ENCODE measurements at places on chromosomes 12 and 14.

GRCh38 chr14:82710267-82710841, 1176.7 kb upstream of the SEL1L start:
- DNase-seq = no peak

GRCh38 chr12:28167981-28168485, 22.2 kb upstream of the CCDC91 start:
- DNase-seq = no peak

DNA sequence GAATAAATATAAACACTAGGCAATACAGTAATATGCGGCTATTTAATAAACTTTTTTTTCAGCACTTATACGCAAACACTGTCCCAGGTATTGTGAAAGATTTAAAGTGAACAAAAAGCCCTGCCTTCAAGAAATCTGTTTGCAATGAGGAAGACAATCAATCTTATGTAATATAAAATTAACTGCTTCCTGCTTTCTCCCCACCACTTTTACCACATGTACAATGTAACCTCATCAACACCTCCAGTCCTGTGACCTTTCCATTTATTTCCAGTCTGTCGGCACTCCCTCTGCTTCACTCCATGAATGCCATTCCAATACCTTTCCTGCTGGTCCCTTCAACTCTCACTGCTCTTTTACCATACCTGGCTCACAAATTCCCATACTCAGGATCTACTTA, 10.5 kb downstream of the SNX6 start:
- DNase-seq = no peak

GRCh38 chr12:98374007-98374406, 141.4 kb upstream of the TMPO start:
- DNase-seq = no peak

DNA sequence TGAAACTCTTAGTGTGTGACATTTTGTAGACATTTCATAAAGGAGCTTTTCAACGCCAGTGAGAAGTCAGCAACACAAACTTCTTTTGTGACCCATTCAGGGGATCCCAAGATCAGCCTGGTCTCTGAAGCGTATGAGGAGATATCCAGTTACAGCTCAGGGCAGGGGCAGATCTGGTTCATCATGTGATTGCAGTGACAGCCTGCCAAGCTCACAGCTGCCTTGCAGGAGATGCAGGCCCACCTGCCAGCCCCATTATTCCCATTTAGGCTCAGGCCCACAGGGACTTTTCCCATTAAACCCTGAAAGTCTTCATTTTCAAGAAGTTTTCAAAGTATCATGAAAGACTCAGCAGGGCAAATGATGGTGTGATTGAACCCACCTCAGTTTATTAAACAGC, 38.3 kb downstream of the SRGAP1 start:
- no peak for DNase-seq

DNA sequence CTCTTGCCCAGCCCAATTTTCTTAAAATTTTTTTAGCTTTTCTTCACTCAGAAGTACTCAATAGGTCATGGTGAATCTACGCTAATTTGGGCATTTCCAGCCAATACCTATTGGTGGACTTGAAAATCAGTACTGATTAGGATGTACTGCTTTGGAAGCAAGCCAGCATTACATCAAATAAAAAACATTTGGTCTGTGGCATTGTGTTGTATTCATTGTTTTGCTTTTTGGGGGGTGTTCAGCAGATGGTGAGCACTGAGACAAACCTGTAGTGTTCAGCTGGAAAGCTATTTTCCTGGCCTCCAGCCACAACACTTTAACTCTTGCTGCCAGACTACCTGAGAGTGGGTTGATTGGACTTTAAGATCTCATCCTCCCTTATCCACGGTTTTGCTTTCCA, 4.0 kb downstream of the MAPKAPK5 start:
- peak; percentile 15 for DNase-seq

- DNase-seq = no peak
Observed at GRCh38 chr12:8890313-8891085, 23.8 kb upstream of the PHC1 start.

GRCh38 chr12:63844391-63845341, at the start of gene SRGAP1:
Gene SRGAP1, plus strand, starts transcription at chr12:63844700. Its CDS starts 117 bp downstream, at chr12:63844817.
- DNase-seq = peak; percentile 66

- no peak for DNase-seq
Observed at GRCh38 chr12:51199366-51199945, 18.4 kb downstream of the POU6F1 start.

DNA sequence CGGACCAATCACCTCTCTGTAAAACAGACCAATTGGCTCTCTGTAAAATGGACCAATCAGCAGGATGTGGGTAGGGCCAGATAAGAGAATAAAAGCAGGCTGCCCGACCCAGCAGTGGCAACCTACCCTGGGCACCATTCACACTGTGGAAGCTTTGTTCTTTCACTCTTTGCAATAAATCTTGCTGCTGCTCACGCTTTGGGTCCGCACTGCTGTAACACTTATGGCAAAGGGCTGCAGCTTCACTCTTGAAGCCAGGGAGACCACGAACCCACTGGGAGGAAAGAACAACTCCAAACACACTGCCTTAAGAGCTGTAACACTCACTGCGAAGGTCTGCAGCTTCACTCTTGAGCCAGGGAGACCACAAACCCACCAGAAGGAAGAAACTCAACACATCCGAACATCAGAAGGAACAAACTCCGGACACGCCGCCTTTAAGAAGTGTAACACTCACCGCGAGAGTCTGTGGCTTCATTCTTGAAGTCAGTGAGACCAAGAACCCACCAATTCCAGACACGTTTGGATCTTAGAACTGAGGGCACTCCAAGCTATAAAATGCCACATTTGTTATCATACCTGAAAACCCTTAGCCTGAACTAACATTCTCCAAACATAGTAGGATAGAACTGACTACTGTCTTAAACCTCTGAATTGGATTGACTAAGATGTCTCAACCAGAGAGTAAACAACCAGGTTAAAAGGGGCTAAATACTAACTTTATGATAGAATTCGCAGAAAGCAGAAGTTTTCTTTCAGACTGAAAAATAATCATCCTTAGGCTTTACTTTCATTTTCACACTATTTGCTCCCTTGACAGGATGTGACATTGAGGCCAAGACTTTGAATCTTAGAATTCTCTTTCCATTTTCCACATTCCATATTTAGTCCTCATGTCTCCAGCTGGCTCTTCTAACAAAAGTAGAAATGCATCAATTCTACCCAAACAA, 33.6 kb downstream of the CDKL1 start:
- DNase-seq = no peak

- no peak for DNase-seq
Observed at GRCh38 chr14:76827696-76828296, 1.6 kb downstream of the LRRC74A start.

DNA sequence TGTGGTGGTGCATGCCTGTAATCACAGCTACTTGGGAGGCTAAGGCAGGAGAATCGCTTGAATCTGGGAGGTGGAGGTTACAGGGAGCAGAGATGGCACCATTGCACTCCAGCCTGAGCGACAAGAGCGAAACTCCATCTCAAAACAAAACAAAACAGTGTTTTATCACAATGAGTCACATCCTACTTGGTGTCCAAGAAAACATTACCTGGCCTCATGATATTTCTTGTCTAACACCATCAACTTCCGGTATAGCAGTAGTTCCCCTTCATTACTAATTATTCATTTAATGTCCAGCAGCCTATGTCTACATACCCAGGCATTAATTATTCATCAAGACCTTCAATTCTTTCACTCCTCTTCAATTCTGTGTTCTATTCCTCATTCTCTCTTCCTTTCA, 115.5 kb downstream of the CCDC59 start:
- DNase-seq = no peak

GRCh38 chr14:54026671-54027070, 70.0 kb upstream of the BMP4 start:
- no peak for DNase-seq

DNA sequence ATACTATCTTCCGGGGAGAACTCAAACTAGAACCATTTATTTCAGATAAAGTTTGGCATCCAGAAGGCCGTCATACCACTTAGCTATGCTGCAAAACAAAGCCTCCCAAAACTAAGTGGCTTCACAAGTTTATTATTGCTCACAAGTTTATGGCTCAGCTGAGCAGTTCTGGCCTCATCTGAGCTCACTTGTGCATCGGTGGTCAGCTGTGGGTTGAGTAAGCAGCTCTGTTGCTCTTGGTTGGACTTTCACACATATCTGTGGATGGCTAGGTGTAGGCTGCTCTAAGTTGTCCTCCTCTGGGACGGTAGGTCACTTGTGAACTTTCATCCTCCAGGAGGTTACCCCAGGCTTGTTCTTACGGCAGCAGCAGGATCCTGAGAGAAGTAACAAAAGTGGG, 162.7 kb downstream of the BTG1 start:
- DNase-seq = no peak

GRCh38 chr12:68393417-68393816, 61.3 kb upstream of the MDM1 start:
- DNase-seq = no peak

DNA sequence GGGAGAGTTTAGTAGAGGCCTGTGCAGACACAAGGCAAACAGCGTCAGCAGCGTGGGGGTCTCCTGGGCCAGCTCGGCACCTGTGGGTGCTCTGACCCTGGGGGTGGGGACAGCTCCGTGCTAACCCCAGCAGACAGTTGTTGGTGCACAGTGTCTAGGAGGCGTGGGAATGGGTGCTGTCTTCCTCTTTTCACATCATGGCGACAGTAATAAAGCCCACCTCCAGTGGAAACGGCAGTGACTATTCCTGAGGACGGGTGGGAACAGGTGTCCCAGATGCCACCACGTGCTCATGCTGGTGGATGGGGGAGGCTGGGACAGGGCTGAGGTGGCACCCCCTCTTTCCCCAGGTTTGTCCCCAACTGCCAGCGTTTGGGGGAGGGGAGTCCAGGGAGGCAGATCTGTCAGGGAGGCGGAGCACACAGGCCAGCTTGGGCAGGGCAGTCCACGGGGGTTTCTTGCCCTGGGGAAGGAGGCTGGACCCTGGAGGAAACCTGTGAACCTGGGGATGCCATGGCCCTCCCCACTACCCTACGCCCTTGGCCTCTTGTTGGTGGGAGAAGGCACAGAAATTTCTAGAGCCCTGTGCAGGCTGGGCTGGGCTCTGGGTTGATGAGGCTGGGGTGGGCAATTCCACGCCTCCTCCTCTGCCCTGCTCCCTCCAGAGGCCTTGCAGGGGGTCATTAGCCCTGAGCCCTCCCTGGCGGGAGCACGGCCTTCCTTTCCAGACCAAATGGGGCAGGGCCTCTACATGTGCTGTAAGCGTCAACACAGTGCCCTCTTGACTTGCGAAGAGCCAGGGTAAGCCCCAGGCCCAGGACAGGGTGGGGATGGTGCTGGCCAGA, 3.8 kb downstream of the ZBTB42 start:
- DNase-seq = no peak

DNA sequence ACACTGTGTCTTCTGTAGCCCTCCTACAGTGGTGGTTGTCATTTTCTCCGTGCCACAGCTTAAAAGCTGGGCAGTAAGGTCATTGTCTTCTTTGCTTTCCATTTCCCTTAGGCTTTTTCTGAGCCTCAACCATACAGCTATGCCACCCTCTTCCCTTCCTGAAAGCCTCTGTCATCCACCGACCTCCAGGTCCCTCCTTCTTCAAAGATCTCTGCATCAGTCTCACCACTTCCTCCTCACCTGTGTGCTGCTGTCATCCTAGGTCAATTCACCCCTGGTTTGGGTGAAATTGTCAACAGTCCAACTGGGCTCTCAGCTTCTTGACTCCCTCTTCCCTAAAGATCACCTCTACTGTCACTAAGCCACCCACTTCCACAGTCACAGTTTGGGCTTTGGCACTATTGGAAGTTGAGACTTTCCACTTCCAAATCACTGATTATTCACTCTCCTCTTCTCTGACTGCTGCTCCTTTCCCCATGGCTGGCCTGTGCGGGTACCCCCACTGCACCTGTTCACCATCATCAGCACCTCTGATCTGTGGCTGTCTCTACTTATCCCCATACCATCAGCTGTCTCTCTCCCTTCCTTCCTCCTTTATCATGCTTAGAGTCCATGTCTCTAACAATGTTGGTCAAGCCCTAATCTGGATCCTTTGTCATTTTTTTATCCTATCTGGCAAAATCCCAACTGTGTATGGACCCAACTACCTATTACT, 15.5 kb upstream of the TSPAN9 start:
- no peak for DNase-seq

DNA sequence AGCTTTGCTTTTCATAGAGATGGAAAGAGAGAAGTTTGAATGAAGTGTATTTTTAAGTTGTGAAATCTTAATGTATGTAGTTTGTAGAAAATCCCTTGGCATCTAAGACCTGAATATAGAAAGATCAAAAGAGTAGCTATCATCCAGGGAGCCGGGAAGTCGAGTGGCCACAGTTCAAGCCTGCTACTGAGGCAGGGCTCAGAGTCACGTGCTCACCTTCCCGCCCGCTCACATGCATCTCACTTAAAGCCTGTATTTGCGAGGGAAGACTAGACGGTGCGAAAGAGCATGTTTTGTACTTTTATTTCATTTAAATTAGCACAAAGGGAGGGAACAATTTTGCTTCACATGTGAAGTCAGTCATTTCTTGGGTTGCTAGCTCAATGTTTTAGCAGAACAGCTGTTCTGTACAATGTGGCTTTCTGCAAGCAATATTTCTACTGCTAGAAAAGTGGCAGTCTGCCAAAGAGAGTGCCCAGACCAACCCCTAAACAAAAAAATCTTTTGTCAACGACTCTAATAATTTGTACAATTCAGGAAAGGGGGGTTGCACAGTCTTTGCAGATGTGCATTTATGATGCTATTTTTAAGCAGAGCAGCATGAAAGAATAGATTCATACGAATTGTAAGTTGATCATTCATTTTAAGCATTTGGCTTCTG, 290.7 kb downstream of the NPAS3 start:
- peak; percentile 44 for DNase-seq

DNA sequence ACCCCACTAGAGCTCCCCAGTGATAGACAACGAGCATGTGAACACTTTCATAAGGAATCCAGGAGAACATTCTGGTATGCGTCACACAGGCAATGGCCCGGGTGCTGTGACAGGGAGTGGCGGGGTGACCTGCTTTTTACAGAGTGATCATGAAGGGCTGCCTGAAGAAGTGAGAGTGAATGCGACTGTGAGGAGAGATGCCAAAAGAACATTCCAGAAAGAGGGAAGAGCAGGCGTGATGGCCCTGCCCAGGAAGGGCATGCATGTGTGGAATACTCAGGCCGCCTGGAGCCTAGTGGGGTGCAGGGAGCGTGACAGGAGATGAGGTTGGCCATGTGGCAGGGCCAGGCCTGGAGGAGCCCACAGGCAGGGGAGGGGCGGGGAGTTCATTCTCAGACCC, 53.8 kb downstream of the FZD10 start:
- no peak for DNase-seq

DNA sequence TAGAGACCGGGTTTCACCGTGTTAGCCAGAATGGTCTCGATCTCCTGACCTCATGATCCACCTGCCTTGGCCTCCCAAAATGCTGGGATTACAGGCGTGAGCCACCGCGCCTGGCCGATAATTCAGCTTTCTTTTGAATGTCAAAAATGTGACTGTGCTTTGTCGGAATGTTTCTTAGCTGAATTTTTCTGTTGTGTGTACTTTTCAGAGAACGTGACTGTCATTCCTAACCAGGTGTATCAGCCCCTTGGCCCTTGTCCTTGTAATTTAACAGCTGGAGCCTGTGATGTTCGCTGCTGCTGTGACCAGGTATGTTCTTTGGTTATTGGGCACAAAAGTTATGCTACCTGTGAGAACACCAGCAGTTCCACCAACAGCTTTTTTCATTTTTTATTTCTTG, 8.1 kb downstream of the TCTN2 start:
- DNase-seq = no peak
